ENCODE measurements at places on chromosomes 16 and 17.

- DNase-seq = no peak
Measured at GRCh38 chr16:11977376-11978041, 975 bp downstream of the SNX29 start.

DNA sequence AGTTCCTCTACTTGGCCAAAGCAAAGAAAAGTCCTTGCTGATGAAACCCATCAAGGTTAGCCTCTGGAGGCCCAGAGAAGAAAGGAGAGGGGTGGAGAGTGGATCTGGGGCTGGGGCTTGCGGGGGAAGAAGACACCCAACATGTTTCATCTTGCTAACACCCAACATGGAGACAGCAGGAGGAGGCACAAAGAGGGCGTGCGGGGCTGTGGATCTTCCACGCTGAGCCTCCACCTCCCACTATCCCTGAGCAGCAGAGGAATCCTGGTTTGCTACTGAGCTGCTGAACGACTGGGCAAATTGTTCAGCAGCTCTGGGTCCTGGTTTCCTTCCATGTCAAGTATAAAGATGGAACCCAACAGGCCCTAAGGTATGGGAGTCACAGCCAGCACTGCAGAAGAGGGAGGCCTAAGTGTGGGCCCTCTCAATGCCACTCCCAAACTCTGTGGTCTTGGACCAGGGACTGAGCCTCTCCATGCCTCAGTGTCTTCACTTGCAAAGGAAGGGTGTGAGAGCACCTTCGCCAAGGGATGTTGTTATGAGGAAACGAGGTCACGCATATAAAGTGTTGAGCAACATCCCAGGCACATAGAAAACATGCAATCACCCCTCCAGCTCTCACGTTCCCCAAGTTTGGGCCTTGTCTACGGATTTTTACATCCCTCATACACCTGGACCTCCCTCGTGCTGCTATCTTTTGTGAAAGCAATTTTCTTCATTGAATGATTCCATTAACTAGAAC is 122.5 kb downstream of the XYLT1 start:
- no peak for DNase-seq

- DNase-seq = no peak
Measured at GRCh38 chr16:10130538-10130937, 51.7 kb downstream of the GRIN2A start.

DNA sequence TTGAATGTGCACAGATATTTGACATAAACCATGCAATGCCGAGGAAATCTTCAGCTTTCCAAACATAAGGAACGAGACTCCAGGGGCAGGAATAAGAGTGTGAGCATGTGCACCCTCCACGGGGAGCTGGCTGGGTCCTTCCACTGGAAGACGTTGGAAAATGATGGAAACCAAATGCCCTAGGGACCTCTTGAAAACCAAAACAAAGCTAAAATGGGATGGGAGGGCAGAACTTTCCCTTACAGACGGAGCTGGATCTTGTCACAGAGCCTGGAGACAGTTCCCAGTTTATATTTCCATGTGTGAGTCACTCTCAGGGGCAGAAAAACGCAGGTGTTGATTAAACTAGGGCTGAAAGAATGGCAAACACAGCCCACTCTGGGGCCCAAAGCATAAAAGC is 34.4 kb upstream of the DNAH17 start:
- no peak for DNase-seq

- DNase-seq = no peak
Measured at GRCh38 chr16:24552705-24553246, 13.4 kb downstream of the RBBP6 start.

GRCh38 chr17:61806081-61806828 is 57.1 kb downstream of the BRIP1 start:
- DNase-seq = no peak

GRCh38 chr16:87636050-87636684 is 33.9 kb downstream of the JPH3 start:
- peak; percentile 83 for DNase-seq

DNA sequence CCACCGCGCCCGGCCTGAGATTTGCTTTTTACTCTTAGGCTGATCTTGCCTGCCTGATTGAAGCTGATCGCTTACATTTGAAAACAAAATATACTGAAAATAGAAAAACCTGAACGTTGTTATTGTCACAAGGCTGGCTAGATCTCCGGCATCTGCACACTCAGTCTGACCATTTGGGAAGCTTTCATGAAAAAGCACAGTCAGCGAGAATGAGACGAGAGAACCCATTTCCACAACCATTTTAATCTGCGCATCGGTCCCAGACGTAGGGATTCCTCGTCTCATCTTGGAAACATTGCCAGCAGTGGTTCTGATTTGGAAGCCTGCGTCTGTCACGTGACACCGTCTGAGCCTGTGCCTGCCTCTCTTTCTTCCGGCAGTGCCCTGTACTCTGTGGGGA is 20.9 kb downstream of the SPG7 start:
- DNase-seq = no peak

- DNase-seq = peak; percentile 70
Measured at GRCh38 chr17:17496189-17497064, at the start of gene RASD1. TSS of gene RASD1 (minus strand) at chr17:17496395. CDS start at chr17:17496181, 214 bp downstream.

- DNase-seq = peak; percentile 83
Measured at GRCh38 chr16:48611329-48612137, 1.6 kb upstream of the N4BP1 start.

DNA sequence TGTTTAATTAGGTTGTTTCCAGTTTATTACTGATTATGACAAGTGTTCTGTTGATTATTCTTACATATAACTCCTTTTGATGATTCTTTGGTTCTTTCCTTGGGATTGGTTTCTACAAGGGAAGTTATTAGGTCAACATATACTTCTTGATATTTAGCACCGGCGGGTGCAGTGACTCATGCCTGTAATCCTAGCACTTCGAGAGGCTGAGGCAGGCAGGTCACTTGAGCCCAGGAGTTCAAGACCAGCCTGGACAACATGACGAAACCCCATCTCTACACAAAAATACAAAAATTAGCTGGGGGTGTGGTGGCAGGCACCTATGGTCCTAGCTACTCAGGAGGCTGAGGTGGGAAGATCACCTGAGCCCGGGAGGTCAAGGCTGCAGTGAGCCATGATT is 120.2 kb upstream of the HAS3 start:
- DNase-seq = no peak
